ENCODE measurements at places on chromosomes 4 and X.

- no peak for DNase-seq
Measured at GRCh38 chr4:159220353-159220752, 117.5 kb downstream of the RAPGEF2 start.

DNA sequence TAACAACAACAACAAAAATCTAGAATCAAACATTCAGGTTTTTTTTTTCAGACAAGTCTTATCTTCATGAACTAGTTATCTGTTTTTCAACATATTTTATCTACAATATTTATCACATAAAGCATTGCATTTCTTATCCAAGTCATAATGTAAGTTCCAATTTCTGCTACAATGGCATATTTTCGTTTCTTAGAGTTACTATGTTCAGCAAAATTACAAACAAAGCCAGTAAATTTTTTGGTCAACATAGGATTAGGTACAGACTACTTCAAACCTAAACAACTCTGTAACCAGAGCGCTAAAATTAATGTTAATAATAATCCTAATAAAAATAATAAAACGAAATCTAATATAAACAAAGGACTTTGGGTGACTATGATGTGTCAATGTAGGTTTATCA is 165.4 kb upstream of the TACR3 start:
- no peak for DNase-seq

- DNase-seq: peak; percentile 19
Measured at GRCh38 chrX:76657499-76657898, 230.0 kb downstream of the MAGEE1 start.

DNA sequence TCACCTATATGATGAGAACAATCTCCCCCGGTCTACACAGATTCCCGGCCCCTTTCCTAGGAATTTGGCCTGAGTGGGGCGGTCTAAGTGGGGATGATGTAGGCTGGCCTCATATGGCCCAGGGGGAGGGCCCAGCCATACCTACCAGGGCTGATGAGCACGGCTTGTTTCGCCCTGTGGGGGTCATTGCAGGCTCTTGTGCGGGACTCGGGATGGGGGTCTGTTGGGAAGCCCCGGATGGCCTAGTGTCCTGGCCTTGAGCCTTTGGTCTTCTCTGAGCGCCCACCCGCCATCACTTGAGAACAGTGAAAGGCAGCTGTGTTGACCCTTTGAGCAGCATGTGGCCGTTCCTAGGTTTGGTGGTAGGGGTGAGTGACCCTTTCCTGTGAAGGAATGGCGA is 4.8 kb upstream of the CTAG2 start:
- DNase-seq: no peak

GRCh38 chr4:41148931-41149330 is 65.4 kb downstream of the APBB2 start:
- DNase-seq: no peak

- no peak for DNase-seq
Measured at GRCh38 chr4:120673696-120674095, 248.8 kb downstream of the PRDM5 start.

GRCh38 chrX:13253223-13253622 is 66.6 kb downstream of the ATXN3L start:
- DNase-seq: no peak

GRCh38 chr4:13893211-13893610 is 265.7 kb upstream of the BOD1L1 start:
- no peak for DNase-seq

DNA sequence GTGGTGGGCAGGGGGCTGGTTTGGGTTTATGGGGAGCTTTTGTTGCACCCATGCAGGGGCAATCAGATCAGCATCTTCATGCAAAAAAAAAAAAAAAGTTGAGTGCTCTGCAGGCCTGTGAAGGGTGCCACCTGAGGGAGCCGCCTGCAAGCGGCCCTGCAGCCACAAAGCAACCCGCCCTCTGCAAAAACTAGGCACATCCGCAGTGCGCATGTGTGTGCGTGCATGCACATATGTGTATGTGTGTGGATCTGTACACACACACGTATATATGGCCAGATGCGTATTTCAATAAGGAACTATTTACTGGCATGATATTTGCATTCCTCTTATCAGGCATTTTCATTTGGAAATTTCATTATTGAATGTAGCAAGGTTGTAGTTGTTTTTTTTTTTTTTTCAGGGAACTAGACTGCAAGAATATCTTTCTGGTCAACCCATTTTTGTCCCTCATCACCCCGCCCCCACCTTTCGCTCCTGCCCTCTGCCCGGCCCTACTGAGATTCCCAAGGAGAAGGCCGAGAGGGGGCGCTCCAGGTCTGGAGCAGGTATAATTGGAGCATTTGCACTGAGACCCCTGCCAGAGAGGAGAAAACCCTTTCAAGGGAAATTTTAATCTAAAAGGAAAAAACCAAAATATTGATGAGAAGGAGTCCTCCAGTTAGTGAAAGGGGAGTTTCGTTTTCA is 18.1 kb downstream of the CCNQ start:
- DNase-seq: no peak

GRCh38 chr4:138222046-138222445 is 20.1 kb downstream of the SLC7A11 start:
- DNase-seq: no peak

DNA sequence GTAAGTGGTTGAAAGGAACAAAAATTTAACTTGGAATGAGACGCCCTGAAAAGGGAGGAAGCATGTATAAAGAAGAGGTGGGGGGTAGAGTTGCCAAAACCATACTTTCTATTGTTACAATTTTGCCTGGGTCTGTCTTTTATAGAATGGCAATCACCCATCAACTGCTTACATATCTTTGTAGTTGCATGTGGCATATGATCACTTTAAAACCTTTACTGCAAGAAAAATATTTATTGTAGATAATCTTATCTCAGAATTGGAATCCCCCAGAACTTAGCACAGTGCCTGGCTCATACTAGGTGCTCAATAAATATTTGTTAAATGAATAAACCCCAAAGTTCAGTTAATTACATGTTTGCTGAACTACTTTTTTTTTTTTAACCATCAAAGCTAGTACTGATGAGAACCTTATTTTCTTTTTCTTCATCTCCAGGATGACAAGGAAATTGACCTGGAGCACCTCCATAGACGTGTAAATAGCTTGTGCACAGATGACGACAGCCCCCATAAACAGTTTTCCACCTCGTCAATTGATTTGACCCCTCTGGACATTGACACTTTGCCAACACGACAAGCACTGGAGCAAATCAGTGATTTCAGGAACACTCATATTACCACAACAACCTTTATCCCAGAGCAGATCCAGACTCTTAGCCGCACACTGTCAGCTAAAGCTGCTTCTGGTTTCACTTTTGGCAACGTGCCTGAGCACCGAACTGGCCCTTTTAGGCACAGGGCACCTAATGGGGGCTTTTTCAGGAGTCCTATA is 56.7 kb upstream of the ATOH1 start:
- no peak for DNase-seq

- no peak for DNase-seq
Measured at GRCh38 chr4:177450426-177451107, 8.3 kb upstream of the AGA start.

All from activated CD4-positive, alpha-beta T cell treated with anti-CD3 and anti-CD28 coated beads, Interleukin-10, Interleukin-2, amounts not matched to agents 100 ng/mL and 50 ng/mL, durations not matched to agents 16 hours and 8 hours (primary cell).